NCI-H2081 treated with DMSO at 0.1 percent for 48 hours (cell line): ENCODE measurements at places on chromosomes 4 and X.

- DNase-seq = no peak
Observed at GRCh38 chr4:40648131-40648530, 18.5 kb upstream of the RBM47 start.

DNA sequence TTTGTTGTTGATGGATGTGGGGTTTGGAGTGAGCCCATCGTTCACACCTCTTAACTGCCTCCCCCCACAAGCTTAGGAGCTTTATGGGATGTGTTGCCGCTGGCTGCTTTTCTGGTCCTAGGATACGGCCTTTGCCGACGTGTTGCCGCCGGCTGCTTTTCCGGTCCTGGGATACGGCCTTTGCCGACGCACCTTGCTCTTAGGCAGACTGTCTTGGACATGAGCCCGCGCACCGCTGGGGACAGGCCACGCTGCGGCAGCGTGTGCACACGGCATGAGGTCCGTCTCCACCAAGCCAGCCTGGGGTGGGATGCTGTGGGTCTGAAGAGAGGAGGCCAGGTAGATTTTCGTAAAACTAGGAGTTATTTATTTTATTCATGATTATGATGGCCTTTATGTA, 14.2 kb downstream of the RGS12 start:
- no peak for DNase-seq

DNA sequence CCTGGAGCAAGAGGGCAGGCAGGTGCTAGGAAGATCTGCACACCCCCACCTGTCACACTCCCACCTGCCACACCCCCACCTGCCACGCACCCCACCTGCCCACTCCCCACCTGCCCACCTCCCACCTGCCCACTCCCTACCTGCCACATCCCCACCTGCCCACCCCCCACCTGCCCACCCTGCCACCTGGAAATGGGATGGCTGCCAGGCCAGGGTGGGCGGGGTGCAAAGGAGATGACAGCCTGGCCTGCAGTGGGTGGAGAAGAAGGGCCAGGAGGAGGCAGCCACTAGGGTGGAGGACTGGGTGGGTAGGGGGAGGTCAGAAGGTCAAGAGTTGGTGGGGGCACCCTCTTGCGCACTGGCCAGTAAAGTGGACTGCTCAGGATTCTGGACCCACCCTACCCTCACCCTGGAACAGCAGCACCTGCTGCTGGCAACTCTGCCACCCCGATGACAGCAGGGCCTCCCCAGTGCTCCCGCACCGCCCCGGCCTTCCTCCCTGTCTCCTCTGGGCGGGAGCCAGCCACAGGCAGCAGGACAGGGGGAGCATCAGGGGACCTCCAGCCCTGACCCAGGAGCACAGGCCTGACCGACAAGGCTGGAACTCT, 66.8 kb upstream of the NKX1-1 start:
- DNase-seq = no peak

DNA sequence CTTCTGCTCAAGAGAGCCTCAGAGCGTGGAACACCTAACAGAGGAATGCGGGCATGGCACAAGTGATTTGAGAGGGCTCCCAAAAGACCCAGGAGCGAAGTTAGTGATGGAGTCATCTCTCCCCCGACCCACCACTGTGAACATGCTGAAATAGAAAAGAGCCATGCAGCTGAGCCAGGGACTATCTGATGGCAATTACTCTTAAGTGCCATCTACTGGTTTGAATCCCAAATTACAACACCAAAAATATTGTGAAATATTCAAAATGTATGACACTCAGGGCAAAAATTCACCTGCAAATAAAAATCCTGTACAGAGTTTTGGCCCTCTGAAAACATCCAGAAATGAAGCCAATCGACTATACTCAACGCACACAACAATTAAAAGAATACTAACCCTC, 2038.9 kb upstream of the ADGRL3 start:
- no peak for DNase-seq

GRCh38 chr4:114417214-114417613, 181.4 kb upstream of the UGT8 start:
- peak; percentile 3 for DNase-seq

- no peak for DNase-seq
Observed at GRCh38 chr4:11252149-11252548, 176.5 kb downstream of the HS3ST1 start.
